ENCODE measurements at places on chromosomes 2 and 18.
A peak's percentile ranks its signal among the peaks of the same experiment; 100 is the strongest.

GRCh38 chr18:79684787-79685186 lies 5.2 kb downstream of the CTDP1 start:
- no peak overlapping the region for H3K4me3 ChIP-seq
- no peaks in the 10 kb centered on the region for H3K36me3 ChIP-seq
- no peak overlapping the region for H3K27ac ChIP-seq
- no peaks in the 10 kb centered on the region for H3K27me3 ChIP-seq

DNA sequence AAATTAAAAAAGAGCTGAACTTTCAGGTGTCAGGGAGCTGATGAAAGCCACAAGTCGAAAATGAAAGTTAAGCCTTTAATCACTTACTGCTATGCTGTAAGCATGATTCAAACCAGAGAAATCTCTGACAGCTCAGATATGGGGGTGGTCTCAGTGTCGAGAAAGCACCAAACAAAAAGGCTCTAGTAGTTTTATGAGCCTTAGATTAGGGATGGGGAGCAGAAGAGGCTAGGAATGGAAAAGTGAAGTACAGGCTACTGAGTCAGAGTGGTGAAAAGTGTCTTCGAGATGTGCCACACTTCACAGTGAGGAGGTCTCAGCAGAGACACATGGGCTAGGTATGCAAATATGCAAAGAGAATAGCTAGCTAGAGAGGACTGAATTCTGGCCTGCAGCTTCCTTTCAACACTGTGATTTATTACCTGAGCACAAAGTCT lies 482.2 kb downstream of the SPAG16 start:
- no peaks in the 10 kb centered on the region for H3K4me1 ChIP-seq
- no peak overlapping the region for H3K27ac ChIP-seq
- H3K36me3 ChIP-seq: no peaks in the 10 kb centered on the region
- H3K4me3 ChIP-seq: no peak overlapping the region
- H3K27me3 ChIP-seq: no peaks in the 10 kb centered on the region

GRCh38 chr2:102345329-102345920 lies 10.2 kb upstream of the IL18R1 start:
- no peak overlapping the region for H3K4me3 ChIP-seq
- no peaks in the 10 kb centered on the region for H3K36me3 ChIP-seq
- H3K4me1 ChIP-seq: no peaks in the 10 kb centered on the region
- no peak overlapping the region for H3K27ac ChIP-seq
- DNase-seq: no peak

DNA sequence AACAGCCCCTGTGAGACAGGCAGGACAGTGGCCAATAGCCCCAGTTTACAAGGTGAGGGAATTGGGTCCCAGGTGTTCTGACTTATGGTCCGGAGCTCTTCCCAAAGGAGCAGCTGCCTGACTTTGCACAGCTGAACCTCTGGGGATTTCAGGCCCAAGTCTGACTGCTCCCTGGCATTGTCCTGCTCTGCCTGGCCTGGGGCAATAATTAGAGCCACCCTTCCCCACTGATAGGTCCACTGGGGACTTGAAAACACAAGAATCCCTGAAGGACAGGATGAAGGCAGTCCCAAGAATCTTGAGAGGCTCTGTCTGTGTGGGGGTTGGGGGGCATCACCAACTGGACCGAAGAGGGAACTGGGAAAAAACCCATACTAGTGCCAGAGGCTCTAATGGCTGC lies 3.7 kb upstream of the FEV start:
- DNase-seq: no peak
- no peak overlapping the region for H3K27ac ChIP-seq
- H3K4me1 ChIP-seq: no peaks in the 10 kb centered on the region

GRCh38 chr2:77028032-77028600 lies 494.1 kb downstream of the LRRTM4 start:
- no peaks in the 10 kb centered on the region for H3K4me1 ChIP-seq
- no peak overlapping the region for H3K4me3 ChIP-seq
- no peaks in the 10 kb centered on the region for H3K36me3 ChIP-seq
- DNase-seq: no peak
- no peak overlapping the region for H3K27ac ChIP-seq

DNA sequence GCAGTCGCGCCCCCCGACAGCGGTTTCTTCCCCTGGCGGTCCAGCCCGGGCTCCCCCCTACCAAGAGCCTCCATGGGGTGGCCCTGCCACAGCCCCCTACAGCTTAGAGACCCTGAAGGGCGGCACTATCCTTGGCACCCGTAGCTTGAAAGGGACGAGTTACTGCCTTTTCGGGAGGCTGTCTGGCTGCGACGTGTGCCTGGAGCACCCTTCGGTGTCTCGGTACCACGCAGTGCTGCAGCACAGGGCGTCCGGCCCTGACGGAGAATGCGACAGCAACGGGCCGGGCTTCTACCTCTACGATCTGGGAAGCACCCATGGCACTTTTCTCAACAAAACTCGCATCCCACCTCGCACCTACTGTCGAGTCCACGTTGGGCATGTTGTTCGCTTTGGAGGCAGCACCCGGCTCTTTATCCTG lies 475 bp downstream of the SLC4A1AP start:
- DNase-seq: no peak
- H3K36me3 ChIP-seq: peaks cover 41% of the 10 kb centered on the region
- peak overlapping the region; percentile 71 for H3K27ac ChIP-seq

DNA sequence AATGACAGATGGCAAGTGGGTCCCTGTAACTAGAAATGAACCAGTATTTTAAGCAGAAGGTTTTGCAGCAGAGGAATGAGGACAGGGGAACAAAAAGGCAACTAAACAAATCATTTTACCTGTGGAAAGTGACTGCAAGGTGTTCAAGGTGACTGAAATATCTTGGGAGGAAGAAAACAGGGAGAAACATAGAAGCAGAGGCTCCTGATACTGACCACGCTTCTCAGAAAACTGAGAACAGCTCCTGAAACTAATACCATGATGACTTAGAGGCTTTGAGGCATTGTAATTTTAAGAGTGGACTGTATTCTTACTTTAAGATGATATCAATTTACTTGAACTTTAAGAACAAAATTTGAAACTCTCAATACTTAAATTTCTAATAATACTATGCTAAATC lies at the start of gene DYTN:
Gene DYTN (minus strand): TSS at position 101 of the 400 bp plus-strand sequence. CDS start 117 bp downstream, outside the sequence.
- H3K36me3 ChIP-seq: no peaks in the 10 kb centered on the region
- no peak for DNase-seq
- H3K27ac ChIP-seq: no peak within 1 kb of the TSS
- H3K27me3 ChIP-seq: no peaks in the 10 kb centered on the region
- H3K4me1 ChIP-seq: no peaks in the 10 kb centered on the region
- no peak within 1 kb of the TSS for H3K4me3 ChIP-seq

DNA sequence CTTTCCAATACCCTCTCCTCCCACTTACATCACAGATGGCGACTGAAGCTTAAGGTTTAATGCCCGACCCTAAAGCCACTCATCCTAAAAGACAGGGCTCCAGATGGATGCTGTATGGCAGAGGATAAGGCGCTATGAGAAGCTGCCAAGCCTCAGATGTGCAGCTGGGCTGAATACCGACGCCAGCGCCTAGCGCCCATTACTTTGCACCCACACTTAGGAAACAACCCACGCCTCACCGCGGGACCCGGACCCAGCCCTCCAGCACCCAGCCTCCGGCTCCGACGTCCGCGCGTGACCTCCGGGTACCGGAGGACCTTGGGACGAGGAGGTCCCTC lies 335 bp downstream of the TRAK2 start:
- peak overlapping the region; percentile 98 for H3K4me3 ChIP-seq
- H3K36me3 ChIP-seq: no peaks in the 10 kb centered on the region
- H3K27ac ChIP-seq: peak overlapping the region; percentile 55
- no peaks in the 10 kb centered on the region for H3K27me3 ChIP-seq

DNA sequence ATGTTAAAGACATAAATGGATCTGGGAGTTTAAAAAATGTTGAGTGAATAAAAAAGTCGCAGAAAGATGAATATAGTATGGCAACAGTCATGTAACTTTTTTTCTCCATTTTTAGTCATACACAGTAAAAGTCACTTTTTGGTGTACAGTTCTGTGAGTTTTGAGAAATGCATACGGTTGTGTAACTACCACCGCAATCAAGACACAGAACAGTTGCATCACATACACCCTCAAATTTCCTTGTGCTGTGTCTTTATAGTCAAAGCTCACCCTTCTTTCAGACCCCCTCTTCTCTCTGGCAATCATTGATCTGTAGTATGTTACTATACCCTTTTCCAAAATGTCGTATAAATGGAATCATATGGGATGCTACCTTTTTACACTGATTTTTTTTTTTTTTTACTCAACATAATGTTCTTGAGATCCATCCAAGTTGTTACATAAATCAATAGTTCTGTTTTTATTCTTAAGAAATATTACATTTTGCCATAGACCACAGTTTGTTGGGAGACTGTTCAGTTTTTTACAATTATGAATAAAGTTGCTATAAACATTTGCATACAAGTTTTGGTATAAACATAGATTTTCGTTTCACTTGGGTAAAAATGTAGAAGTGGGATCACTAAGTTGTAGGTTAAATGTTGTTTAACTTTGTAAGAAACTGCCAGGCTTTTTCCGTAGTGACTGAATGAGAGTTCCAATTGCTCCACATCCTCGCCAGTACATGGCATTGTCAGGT lies 35.4 kb upstream of the AGFG1 start:
- H3K36me3 ChIP-seq: 0 out of 2 replicates have a peak, but pooled peaks cover 3% of the 10 kb centered on the region
- no peaks in the 10 kb centered on the region for H3K27me3 ChIP-seq
- H3K27ac ChIP-seq: no peak overlapping the region
- DNase-seq: no peak

DNA sequence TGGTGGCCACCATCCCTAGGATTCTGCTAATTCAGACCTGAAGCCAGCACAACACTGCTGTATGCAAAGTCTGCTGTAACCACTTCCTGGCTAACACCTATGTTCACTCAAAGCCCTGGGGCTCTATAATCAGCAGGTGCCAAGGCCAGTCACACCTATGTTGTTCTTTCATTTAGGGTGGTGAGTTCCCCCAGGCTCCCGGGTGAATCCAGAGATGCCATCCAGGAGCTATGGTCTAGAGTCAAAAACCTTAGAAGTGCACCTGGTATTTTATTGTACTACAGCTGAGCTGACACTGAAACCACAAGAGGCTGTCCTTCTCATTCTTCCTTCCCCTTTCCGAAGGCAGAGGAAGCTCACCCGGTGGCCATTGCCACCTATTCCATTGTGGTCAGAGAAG lies 46.2 kb upstream of the CCDC141 start:
- no peaks in the 10 kb centered on the region for H3K36me3 ChIP-seq
- H3K4me3 ChIP-seq: no peak overlapping the region
- DNase-seq: no peak
- no peaks in the 10 kb centered on the region for H3K4me1 ChIP-seq
- no peaks in the 10 kb centered on the region for H3K27me3 ChIP-seq

DNA sequence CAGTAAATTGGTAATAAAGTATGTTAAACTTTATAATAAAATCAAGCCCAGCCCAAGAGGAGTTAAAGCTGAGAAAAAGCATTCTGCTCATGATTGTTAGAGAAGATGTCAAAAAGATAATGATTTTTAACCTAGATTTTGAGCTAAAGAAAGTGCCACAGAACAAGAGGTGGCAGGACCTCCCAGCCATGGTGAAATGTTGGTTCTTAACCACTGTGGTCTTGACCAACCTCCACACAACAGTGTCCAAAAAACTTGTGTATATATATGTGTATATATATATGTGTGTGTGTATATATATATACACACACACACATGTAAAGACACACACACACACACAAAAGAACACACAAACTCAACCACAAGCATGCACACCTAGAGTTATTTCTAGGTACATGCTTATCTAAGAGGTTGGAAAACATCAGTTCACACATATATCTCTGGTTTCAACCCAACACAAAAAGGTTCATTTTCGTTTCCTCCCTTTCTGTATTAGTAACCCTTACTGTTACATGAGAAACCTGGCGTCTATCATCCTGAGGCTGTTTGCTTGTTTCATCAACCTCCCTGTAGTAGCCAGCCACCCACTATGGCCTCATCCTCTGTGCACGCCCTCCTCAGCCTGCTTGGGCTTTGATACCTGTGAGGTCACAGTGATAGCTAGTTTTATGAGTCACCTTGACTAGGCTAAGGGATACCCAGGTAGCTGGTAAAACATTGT lies 631.8 kb upstream of the ID2 start:
- H3K36me3 ChIP-seq: no peaks in the 10 kb centered on the region
- no peak overlapping the region for H3K27ac ChIP-seq
- H3K4me1 ChIP-seq: no peaks in the 10 kb centered on the region

GRCh38 chr2:147760984-147761383 lies 83.8 kb upstream of the ACVR2A start:
- no peak for DNase-seq
- H3K4me1 ChIP-seq: no peaks in the 10 kb centered on the region
- H3K4me3 ChIP-seq: no peak overlapping the region
- H3K36me3 ChIP-seq: no peaks in the 10 kb centered on the region
- H3K27ac ChIP-seq: no peak overlapping the region
- no peaks in the 10 kb centered on the region for H3K27me3 ChIP-seq

GRCh38 chr2:17918789-17919188 lies 40.3 kb downstream of the KCNS3 start:
- H3K36me3 ChIP-seq: no peaks in the 10 kb centered on the region
- no peak overlapping the region for H3K27ac ChIP-seq
- no peaks in the 10 kb centered on the region for H3K27me3 ChIP-seq

DNA sequence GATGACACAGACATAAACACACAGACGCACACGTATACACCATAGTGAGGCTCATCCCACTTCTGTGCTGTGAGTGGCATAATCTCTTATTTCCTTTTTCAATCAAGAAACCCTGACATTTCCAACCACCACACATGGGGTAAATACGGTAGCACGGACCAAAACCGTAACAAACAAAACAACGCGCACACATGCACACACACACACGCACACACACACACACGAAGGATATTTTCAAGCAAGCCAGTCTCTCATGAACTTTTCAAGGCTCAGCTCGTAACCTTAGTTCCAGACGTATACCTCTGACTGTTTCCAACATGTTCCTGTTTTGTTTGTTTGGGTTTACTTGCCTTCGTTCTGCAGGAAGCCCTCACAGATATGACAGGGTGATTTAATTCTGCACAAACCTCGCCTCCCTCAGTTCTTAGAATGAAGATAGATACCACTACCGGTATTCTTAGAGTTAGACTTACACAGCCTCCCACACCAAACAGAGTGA lies 119.8 kb downstream of the BCL2 start:
- no peak overlapping the region for H3K4me3 ChIP-seq
- H3K36me3 ChIP-seq: no peaks in the 10 kb centered on the region
- DNase-seq: no peak
- H3K4me1 ChIP-seq: no peaks in the 10 kb centered on the region
- no peak overlapping the region for H3K27ac ChIP-seq
- H3K27me3 ChIP-seq: peaks cover 16% of the 10 kb centered on the region

DNA sequence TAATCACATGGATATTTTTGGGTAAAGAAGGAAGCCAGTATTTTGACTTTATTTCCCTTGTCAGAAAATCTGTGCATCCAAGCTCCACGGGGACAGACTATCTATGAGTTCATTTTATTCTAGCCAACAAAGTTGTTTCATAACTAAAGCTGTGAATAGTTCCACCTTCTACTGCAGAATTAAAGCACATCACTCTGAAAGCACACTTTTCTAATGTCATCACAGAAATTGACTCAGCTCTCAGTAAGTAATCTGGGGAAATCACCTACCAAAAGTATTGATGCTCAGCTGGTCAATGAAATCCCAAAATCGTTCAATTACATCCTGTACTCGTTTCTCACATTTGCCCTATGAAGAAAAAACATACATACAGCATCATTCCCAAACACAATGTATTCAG lies 19.1 kb downstream of the IAH1 start:
- H3K4me1 ChIP-seq: no peaks in the 10 kb centered on the region
- DNase-seq: no peak
- no peak overlapping the region for H3K4me3 ChIP-seq
- no peaks in the 10 kb centered on the region for H3K27me3 ChIP-seq
- peaks cover 43% of the 10 kb centered on the region for H3K36me3 ChIP-seq

Data from HCT116 (cell line).